ENCODE measurements at places on chromosomes 7 and 10.

DNA sequence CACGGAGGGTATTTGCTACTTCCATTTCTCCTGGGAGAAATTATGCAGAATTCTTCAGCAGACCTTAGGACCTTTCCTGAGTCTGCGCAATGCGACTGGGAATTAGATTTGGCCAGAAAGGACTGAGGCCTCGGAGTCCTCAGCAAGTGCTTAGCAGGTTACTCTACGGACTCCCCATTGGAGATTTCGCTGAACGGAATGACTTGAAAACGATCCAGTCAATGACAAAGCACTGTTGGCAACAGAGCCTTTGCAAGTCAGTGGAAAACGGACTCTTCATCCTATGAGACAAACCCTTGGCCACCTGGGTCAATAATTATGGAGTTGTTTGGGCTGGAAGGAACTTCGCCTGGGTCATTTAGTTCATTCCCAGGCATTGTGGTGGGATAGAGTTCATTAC lies 107.4 kb downstream of the FAM204A start:
- DNase-seq: no peak

DNA sequence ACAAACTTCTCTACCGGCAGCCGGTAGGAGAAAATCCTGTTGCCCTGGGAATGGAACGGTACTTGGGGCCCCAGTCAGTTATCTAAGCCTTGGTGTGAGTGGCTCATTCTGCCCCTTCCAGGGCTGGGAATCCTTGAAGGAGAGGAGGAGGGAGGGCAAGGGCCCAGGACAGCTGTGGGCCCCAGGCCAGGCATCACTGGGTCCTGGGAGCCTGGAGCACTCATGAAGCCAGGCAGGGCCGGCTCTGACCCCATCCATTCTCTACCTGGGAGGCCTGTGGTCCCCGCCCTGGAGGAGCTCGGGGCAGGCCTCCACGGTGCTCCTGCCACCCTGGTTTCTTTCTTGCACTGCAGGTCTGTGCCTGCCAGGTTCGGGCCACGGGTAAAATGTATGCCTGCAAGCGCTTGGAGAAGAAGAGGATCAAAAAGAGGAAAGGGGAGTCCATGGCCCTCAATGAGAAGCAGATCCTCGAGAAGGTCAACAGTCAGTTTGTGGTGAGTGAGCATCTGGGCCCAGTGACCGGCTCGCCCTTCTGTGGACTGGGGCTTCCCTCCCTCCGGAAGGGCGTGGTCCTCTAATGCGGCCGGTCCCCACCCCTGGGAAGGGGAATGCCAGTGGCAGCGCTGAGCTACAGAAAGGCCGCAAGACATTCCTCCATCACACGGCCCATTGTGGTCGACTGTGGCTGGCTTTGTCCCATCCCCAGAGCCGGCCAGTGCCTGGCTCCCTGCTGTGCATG lies 111.3 kb downstream of the RGS10 start:
- DNase-seq: no peak

- DNase-seq: no peak
Observed at GRCh38 chr10:117339979-117340378, 35.3 kb downstream of the PDZD8 start.

GRCh38 chr7:22597844-22598243 lies 97.9 kb upstream of the STEAP1B start:
- peak; percentile 35 for DNase-seq

DNA sequence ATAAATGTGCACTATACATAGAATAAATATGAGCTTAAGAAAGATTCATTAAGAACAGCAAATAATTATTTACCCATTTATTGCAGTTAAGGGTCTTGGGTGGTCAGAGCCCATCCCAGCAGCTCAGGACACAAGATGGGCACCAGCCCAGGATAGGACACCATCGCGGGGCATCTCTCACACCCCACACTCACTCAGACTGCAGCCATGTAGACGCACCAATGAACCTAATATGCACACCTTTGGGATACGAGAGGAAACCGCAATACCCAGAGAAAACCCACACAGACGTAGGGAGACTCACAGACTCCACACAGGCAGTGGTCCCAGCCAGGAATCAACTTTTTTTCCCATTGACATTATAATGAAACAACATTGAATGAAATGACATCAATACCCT lies 36.0 kb downstream of the CARD11 start:
- DNase-seq: no peak

- no peak for DNase-seq
Observed at GRCh38 chr7:85828614-85829013, 641.8 kb upstream of the SEMA3D start.

GRCh38 chr10:110813743-110814472 lies 57.8 kb upstream of the PDCD4 start:
- DNase-seq: no peak

DNA sequence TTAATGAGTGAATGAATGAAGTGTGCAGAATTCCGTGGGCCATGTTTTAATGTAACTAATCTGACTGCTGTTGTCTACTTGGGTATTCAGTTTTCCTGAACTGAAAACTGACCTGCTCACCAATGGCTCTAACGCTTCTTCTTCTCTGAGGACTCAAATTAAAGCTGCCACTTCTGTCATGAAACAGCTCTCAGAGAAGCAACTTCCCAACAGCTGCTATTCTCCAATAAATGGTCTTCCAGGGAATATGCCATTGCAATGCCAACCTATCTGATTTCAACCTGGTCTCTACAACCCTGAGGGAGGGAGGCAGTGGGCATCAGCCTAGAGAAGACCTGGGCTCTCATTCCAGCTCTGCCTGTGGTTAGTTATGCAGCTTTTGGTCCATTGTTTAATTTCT lies 69.4 kb downstream of the FRMD4A start:
- DNase-seq: no peak

DNA sequence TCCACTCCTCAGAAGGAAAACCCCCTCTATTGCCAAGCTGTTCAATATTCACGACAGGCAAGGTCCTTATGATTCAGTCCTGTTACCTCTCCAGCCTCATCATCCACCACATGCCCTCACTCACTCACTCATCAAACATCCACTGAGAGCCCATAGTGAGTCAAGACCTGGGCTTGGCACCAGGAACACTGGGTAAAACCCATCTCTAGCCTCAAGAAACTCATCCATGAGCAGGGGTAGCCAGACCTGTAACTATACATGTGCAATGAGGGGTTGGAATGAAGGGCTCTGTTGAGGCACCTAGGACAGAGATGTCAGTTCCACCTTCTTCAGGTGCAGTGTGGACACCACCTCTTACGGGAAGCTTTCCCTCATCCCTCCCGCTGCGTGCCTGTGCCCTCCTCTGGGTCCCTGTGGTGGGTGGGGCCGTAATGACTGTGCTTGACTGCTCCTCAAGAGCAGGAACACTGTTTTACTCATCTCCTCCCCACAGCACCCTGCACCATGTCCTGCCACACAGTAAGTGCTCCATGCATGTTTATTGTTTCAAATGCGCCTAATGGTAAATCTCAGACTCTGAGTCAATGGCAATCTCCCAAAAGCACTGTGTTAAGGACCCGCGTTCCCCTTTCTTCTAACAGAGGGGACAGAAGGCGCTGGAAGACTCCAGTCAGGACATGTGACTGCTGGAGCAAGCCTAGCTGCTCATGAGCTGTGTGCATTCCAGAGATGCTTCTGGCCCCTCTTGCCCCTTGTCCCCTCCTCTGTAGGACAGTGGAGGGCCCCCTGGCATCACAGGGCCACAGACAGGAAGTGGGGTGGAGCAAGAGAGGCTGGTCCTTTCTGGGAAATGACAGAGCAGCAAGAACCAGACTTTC lies 95.4 kb downstream of the HIPK2 start:
- peak; percentile 75 for DNase-seq

DNA sequence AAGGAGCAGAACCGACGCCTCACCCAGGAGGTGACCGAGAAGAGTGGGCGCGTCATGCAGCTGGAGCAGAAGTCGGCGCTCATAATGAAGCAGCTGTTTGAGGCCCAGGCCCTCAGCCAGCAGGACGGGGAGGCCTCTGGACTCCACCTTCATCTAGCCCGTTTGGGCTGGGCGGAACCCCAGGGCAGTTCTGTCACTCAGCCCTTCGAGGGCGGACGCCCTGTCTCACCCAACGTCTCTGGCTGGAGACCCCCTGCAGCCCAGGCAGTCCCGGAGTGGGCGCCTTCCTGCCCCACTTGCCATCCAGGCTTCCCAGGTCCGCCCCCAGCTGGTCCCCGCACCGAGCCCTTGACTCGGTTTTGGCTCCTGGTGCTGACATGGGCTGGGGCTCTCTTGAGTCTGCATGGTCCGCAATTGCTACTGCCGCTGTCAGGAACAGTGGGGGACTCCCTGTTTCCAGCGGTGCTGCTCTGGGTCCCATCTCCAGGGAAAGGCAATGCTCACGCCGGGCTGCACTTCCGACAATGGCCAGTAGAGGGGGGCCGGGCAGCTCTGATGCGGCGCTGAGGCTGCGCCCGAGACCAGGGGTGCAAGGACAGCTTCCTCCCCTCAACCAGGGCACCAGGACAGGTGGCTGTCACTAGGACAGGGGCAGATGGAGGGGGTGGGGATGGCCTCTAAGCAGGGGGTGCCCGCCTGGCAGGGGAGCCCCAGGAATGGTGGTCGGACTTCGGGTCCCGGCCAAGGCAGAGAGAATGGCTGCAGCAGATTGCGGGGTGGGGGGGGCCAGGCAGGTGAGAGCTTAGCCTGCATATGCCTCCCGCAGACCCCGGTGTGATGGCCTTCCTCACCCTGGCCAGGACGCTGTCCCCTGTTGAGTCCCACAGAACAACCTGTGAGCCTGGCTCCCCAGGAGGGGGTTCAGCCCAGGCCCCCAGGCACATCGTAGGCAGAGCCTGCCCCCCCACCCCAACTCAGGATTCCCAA lies 71.2 kb upstream of the KCTD7 start:
- DNase-seq: peak; percentile 87

- peak; percentile 62 for DNase-seq
Observed at GRCh38 chr10:120508393-120508792, 51.4 kb downstream of the PLPP4 start.

GRCh38 chr7:106518967-106519366 lies 142.0 kb downstream of the CCDC71L start:
- no peak for DNase-seq

- DNase-seq: no peak
Observed at GRCh38 chr7:151186640-151187408, at the start of gene ASB10. Gene ASB10 (minus strand): TSS chr7:151187250. CDS start chr7:151187130, 120 bp downstream.

DNA sequence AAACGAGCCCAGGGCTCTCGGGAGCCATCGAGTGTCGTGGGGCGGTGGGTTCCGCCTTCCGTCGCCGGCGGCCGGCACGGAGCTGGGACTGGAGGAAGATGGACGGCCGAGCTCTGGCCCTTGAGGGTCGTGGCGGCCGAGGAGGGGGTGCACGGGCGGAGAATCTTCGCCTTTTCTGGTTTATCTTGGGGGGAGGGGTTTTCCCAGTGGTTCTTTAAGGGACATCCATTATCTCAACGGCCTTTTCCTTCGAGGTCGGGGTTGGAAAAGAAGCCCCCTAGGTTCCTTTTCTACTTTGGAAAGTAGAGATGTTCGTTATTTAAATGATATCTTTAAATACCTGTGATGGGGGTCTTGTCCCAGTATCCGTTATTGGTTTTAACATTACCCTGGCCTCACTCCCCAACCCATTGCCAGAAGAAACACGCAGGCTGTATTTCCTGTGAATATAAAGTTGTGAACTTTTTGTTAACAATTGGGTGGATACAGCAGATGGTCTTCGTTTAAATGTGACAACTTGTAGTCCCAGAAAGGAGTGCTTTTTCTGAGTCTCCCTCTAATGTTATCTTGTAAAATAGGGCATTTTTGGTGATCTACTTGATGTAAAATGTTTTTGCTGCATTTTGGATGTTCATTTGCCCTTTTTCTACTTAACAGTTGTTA lies 765 bp downstream of the CCAR1 start:
- peak; percentile 21 for DNase-seq

DNA sequence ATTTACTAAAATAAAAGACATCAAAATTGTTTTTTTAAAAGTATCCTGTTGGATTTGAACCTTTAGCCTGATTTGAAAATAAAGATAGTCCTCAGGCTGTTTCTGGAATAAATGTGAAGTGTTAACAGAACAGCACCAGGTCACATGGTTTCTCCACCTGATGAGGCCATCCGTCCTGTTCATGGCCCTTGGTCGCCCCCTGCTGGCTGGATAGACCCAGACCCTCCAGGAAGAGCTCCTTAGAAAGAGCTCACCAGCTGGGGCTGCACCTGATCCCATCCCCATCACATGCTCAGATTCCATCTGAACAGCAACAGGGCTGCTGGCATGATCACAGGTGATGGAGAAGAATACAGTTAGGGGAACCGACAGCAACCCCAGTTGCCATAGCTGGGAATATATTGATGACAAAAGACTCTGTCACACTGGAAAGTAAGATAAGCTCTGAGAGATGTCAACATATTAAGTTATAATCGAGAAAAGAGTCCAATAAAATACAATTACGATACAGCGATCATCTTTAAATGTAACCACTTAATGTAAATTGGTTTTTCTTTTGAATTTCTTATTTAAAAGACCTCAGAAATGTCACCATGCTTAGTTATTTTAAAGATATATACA lies 4.8 kb downstream of the OR2A14 start:
- DNase-seq: peak; percentile 81

DNA sequence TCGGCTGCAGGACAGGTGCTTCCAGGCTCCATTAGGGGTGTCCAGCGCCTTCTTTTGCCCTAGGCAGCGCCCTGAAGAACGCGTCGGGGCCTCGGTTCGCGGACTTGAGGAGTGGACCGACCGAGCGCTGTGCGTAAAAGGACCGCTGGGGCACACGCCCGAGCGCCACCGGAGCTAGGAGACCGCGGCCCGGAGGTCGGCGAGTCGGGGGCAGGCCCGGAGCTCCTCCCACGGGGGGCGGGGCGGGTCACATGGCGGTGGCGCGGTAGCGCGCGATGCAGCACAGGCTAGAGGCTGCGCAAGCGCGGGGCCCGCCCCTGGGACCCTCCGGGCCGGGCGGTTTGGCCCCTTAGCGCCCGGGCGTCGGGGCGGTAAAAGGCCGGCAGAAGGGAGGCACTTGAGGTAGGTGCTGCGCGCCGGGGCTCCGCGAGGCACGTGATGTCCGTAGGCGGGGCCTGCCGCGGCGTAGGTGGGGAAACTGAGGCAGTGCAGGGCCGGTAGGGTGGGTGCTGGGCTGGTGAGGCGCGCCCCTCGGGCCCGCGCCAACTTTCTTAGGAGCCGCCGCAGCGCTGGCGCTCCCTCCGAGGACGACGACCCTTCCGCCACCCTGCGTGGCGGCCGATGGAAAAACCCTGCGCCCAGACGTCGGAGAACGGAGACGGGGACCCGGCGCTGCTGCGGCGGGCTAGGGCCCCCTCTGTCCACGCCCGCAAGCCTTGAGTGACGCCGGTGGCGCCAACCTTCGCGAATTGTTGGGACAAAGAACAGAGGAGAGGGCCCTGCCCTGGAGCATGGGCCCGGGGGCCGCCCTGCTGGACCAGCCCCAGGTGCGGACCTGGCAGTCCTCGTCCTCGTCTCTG lies at the start of gene PRXL2A:
TSS of gene PRXL2A (plus strand) at position 310 of the 860 bp plus-strand sequence. CDS start 11,917 bp downstream, outside the sequence.
- peak; percentile 21 for DNase-seq

- DNase-seq: peak; percentile 36
Observed at GRCh38 chr10:126331101-126331500, 57.2 kb downstream of the ADAM12 start.

All from GM03348 (cell line).